ENCODE measurements at places on chromosomes 16 and 17. TPM values are rescaled to one million over a fixed set of nuclear protein-coding genes. Genes with fewer than 3 reads are reported as not detected.
A peak's percentile ranks its signal among the peaks of the same experiment; 100 is the strongest.

The OTOA gene
- total RNA-seq = not detected

The CES4A gene
- 15.7 TPM for total RNA-seq

DNA sequence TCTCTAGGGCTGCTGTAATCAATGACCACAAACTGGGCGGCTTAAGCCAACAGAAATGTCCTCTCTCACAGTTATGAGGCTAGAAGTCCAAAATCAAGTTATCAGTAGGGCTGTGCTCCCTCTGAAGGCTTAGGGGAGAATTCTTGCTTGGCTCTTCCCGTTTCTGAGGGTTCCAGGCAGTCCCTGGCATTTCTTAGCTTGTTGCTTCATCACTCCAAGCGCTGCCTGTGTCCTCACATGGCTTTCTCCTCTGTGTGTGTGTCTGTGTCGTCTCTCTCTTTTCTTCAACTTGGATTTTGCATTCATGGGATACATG lies 13.7 kb upstream of the CDC42EP4 start:
- DNase-seq = no peak
- no peaks in the 10 kb centered on the region for H3K36me3 ChIP-seq
- no peak overlapping the region for H3K4me3 ChIP-seq
- H3K27ac ChIP-seq = no peak overlapping the region
- peaks cover 8% of the 10 kb centered on the region for H3K4me1 ChIP-seq

DNA sequence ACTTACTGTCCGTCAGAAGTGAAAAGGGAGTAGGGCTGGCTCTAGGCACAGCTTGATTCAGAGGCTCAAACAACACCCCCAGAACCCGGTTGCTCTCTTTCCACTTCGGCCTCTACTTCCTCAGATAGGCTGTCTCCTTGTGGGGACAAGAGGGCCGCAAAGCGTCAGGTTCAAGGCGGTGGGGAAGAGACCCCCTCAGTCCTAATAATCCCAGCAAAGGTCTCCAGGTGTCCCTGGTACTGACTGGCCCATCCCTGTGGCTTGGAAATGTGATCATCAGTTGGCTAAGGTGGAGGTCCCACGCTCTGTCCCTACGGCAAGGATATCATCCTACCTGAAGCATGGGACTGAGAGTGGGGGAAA lies 26.0 kb downstream of the NGFR start:
- H3K27me3 ChIP-seq = no peaks in the 10 kb centered on the region
- H3K36me3 ChIP-seq = no peaks in the 10 kb centered on the region
- H3K4me3 ChIP-seq = no peak overlapping the region
- peaks cover under 1% of the 10 kb centered on the region for H3K4me1 ChIP-seq
- DNase-seq = no peak
- H3K27ac ChIP-seq = no peak overlapping the region

DNA sequence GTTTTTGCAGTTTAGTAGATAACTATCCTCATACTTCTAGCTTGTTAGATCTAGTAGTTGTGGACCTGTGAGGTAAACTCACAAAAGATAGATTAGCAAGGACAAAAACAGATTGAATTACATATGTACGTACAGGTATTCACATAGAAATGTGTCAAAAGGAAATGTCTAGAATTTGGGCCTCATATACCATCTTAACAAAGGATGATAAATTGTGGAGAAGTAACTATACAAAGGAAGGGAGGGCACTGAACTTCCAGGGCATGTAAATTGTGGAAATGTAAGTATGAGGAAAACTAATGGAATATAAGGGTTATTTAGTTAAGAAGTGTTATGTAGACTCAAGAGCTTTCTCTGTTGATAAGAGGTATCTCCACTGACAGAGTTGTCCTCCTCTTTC lies 477.3 kb downstream of the KCNJ2 start:
- DNase-seq = no peak
- no peak overlapping the region for H3K27ac ChIP-seq
- H3K4me1 ChIP-seq = no peaks in the 10 kb centered on the region
- H3K4me3 ChIP-seq = no peak overlapping the region

DNA sequence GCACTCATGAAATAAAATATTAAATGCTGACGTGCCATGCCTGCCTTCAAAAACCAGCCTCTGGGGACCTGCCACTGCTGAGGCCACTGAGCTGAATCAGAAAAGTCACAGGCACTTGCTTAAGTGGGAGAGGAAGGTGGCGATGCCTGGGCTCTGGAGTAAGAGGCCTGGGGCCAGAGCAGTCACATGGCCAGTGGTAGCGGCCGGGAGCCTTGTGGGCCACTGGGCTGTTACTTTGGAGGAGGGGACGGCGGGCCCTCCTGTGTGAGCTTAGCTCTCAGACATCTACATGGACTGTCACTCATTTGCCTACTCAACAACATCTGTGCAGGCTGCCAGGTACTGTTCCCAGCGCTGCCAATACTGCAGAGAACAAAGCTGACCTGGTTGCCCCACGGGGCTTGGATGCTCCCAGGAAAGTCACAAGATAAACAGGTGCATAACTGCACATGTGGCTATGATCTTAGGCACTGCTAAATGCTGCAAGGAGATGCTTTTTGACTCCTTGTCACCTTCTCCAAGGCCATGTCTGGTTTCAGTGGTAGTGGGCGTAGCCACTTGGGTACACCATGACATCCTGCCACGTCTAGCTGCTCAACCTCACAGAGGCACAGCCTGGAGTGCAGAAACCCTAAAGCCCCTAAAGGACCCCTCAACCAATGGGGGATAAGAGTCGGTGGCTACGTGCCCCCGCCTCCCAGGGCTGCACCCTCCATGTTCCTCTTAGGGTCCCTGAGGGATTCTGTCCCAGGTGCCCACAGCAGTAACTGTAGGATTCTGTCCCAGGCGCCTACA lies 11.6 kb downstream of the COTL1 start:
- H3K36me3 ChIP-seq = no peaks in the 10 kb centered on the region
- H3K27me3 ChIP-seq = no peaks in the 10 kb centered on the region
- H3K27ac ChIP-seq = peak overlapping the region; percentile 82

DNA sequence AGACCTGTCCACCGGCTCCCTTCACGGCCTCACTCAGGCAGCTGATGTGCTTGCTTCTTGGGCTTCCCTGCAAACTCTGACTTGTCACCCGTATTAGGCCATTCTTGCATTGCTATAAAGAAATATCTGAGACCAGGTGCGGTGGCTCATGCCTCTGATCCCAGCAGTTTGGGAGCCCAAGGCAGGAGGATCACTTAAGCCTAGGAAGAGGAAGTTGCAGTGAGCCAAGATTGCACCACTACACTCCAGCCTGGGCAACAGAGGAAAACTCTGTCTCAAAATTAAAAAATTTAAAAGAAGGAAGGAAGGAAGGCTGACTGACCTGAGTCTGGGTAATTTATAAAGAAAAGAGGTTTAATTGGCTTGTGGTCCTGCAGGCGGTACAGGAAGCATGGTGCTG lies 17.0 kb downstream of the SOST start:
- no peaks in the 10 kb centered on the region for H3K36me3 ChIP-seq
- H3K27me3 ChIP-seq = no peaks in the 10 kb centered on the region
- H3K27ac ChIP-seq = no peak overlapping the region
- H3K4me3 ChIP-seq = no peak overlapping the region

DNA sequence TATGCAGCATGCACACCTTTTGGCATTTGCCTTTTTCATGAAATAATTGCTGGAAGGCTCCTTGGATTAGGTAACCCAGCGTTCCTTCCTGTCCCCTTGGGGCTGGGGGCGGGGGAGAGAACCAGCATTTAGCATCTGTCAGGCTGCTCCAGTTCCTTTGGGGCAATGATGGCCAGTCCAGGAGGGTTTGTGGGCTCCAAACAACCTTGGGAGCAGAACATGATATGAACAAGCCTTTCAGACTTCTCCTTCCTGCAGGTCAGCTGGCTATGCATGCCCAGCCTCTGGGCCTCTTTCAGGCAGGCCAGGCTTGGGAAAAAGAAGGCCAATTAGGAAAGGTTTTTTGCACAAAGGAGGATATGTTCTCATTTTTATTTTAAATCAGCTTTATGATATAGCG lies 1.1 kb upstream of the SMTNL2 start:
- no peak overlapping the region for H3K4me3 ChIP-seq
- H3K27me3 ChIP-seq = peaks cover 11% of the 10 kb centered on the region
- no peaks in the 10 kb centered on the region for H3K36me3 ChIP-seq
- DNase-seq = no peak
- H3K27ac ChIP-seq = no peak overlapping the region
